Endothelial cell (in vitro differentiated cells): ENCODE measurements at places on chromosomes 12 and 14. TPM values are rescaled to one million over a fixed set of nuclear protein-coding genes. Genes with fewer than 3 reads are reported as not detected.
A peak's percentile ranks its signal among the peaks of the same experiment; 100 is the strongest.

Gene DENND5B
- total RNA-seq: 20.0 TPM

Gene ENTPD5
- total RNA-seq: 16.0 TPM

Gene SCNN1A
- total RNA-seq: 2.2 TPM

Gene PSMB11
- total RNA-seq: not detected

Gene LGR5
- total RNA-seq: 1.1 TPM

Gene INHBE
- total RNA-seq: not detected

- DNase-seq: peak; percentile 66
- H3K36me3 ChIP-seq: no peaks in the 10 kb centered on the region
- no peak overlapping the region for H3K27ac ChIP-seq
- peaks cover 4% of the 10 kb centered on the region for H3K27me3 ChIP-seq
- H3K4me3 ChIP-seq: no peak overlapping the region
Measured at GRCh38 chr14:102694530-102695166, 82.6 kb upstream of the TRAF3 start.

DNA sequence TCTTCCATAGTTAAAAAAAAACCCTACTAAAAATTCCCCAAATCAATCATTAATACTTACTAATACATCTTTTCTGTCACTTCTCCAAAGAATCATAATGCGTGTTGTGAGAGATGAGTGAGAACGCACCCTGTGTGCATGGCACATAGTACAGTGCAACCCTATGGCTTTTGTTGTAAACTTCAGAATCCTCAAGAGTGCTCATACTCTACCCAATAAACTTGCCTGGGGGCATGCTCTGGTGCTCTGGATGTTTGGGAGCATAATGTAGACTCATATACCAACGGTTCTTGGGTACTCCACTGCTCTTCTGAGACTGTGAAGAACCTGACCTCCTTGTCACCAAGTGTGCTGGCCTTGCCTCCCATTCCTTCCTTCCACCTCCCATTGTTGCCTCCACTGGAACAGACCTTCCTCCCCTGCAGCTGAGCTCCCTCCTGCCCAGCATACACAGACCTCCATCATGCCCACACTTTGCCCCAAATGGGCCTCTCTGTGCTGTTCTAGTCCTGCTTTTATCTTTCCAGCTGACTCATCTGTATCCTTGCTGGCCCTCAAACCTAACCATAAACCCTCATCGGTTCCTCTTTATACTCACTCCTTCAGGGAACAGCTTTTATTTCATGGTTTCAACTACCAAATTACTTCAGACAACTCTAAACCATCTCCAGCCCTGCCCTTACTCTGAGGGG lies 8.9 kb downstream of the DCP1B start:
- peaks cover 13% of the 10 kb centered on the region for H3K36me3 ChIP-seq
- no peak overlapping the region for H3K4me3 ChIP-seq
- H3K27me3 ChIP-seq: peaks cover 2% of the 10 kb centered on the region
- no peak overlapping the region for H3K27ac ChIP-seq
- peaks cover 5% of the 10 kb centered on the region for H3K4me1 ChIP-seq

DNA sequence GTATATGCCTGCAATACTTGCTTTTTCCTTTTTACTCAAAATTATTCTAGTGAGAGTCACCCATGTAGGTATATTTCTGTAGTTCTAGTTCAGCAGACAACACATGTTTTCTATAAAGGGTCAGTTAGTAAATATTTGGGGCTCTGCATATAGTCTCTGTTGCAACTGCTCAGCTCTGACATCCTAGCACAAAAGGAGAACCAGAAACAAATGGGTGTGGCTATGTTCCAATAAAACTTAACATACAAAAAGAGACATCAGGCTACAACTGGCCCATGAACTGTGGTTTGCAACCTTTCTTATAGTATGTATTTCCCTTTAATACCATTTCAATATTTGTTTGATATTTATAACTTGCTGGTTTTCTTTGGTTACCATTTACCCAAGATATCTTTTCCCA lies 11.9 kb downstream of the NT5DC3 start:
- no peak overlapping the region for H3K27ac ChIP-seq
- H3K4me3 ChIP-seq: no peak overlapping the region
- no peak for DNase-seq
- no peaks in the 10 kb centered on the region for H3K36me3 ChIP-seq
- H3K4me1 ChIP-seq: peaks cover 2% of the 10 kb centered on the region

- H3K27me3 ChIP-seq: no peaks in the 10 kb centered on the region
- H3K27ac ChIP-seq: no peak overlapping the region
Measured at GRCh38 chr12:114779186-114779585, 95.2 kb upstream of the TBX3 start.

DNA sequence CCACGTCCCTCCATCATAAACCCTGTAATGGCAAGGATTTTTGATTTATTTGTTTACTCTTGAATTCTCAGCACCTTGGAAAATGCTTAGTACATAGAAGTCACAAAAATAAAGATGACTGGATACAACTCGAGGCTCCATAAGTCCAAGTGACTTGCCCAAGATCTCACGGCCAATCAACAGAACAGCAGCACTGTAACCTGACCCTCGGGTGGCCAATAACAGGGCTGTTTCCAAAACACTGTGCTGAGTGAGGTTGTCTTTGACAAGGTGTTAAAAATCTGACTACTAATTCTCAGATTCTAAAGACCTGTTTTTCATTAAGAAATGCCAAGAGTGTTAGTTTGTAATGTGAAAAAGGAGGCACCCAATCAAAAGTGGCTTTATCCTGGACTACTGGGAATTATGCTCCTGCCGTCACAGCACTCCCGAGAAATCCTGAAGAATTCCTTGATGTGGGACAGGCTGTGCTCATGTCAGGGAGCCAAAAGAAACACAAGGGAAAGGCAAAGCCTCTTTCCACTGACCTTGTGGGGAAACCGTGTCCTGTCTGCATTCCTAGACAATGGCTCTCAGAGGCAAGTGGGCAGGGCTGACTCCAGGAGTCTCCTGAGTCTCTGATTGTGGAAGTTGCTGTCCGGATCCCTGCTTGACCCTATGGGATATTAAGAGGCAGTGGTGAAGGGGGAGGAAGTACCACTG lies 204.7 kb upstream of the PELI2 start:
- H3K36me3 ChIP-seq: no peaks in the 10 kb centered on the region
- H3K4me1 ChIP-seq: peaks cover 4% of the 10 kb centered on the region
- DNase-seq: no peak

DNA sequence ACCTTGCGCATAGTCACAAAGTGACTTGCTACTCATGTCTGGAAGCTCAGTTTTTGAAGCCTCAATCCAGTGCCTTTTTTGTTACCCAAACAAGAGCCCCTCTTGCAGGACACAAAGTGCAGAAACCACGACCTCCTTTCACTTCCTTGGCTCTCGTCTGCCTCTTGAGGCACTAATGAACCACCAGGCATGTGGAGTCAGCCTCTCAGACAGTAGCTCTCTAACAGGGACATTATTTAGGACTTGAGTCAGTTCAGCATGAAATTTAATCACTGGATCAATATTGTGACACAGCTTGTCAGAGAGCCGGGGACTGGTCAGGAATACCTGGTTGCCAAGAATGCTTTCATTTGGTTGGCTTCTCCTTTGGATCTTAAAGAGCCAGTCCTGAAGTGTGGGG lies 46.7 kb downstream of the HSPB8 start:
- no peaks in the 10 kb centered on the region for H3K36me3 ChIP-seq
- no peaks in the 10 kb centered on the region for H3K4me1 ChIP-seq
- no peak for DNase-seq
- H3K4me3 ChIP-seq: no peak overlapping the region

GRCh38 chr14:55448141-55448614 lies 7.8 kb upstream of the TBPL2 start:
- H3K4me1 ChIP-seq: no peaks in the 10 kb centered on the region
- no peak overlapping the region for H3K27ac ChIP-seq
- no peaks in the 10 kb centered on the region for H3K27me3 ChIP-seq
- no peak overlapping the region for H3K4me3 ChIP-seq
- no peak for DNase-seq

- H3K4me3 ChIP-seq: peak within 1 kb of the TSS; percentile 90
- peaks cover 31% of the 10 kb centered on the region for H3K4me1 ChIP-seq
Measured at GRCh38 chr12:122895704-122896636, at the start of gene VPS37B. Gene VPS37B (minus strand): TSS chr12:122896124. CDS start chr12:122896062, 62 bp downstream.

- no peaks in the 10 kb centered on the region for H3K27me3 ChIP-seq
- no peaks in the 10 kb centered on the region for H3K36me3 ChIP-seq
- no peaks in the 10 kb centered on the region for H3K4me1 ChIP-seq
- H3K4me3 ChIP-seq: no peak overlapping the region
- H3K27ac ChIP-seq: no peak overlapping the region
Measured at GRCh38 chr12:94240171-94240570, 91.8 kb downstream of the PLXNC1 start.

DNA sequence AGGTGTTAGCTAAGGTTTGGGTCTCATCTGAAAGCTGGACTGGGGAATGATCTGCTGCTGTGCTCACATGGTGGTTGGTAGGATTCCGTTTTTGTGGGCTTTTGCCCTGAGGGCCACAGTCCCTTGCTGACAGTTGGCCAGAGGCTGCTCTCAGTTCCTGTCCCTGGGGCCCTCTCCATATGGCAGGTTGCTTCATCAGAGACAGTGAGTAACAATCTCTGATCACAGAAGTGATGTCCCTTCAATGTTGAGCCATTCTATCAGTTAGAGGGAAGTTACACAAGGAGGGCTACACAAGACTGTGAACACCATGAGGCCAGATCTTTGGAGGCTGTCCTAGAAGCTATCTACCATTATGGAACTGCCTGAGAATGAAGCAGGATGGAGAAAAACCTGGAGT lies 137.2 kb downstream of the AACS start:
- H3K4me1 ChIP-seq: no peaks in the 10 kb centered on the region
- no peak overlapping the region for H3K27ac ChIP-seq
- no peaks in the 10 kb centered on the region for H3K36me3 ChIP-seq
- no peak overlapping the region for H3K4me3 ChIP-seq

DNA sequence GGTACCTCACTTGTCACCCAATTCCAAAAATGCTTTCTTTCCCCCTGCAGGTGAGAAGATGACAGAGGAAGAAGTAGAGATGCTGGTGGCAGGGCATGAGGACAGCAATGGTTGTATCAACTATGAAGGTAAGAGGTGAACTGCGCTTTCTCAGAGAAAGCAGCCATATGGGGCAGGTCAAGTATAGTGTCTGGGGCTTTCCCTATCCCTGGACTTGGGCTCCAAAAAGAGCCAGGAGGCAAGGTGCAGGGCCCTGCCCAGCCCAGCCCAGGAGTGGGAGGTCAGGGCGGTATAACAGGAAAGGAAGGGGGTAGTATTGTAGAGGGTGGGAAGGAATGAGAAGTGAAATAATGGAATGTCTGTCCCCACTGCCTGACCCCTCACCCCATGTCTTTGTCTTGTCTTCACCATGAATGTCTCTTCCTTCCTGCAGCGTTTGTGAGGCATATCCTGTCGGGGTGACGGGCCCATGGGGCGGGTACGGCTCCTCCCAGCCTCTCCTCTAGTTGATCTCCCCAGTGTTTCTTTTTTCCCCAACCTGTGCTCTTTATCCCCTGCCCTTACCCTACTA lies 2.1 kb downstream of the MYL6 start:
- peaks cover 41% of the 10 kb centered on the region for H3K4me1 ChIP-seq
- peak; percentile 37 for DNase-seq
- peaks cover 64% of the 10 kb centered on the region for H3K36me3 ChIP-seq
- H3K27ac ChIP-seq: peak overlapping the region; percentile 100
- peaks cover 60% of the 10 kb centered on the region for H3K27me3 ChIP-seq

GRCh38 chr12:89433634-89434033 lies 81.3 kb upstream of the DUSP6 start:
- H3K4me3 ChIP-seq: no peak overlapping the region
- H3K4me1 ChIP-seq: no peaks in the 10 kb centered on the region
- no peak for DNase-seq
- peaks cover 1% of the 10 kb centered on the region for H3K27me3 ChIP-seq
- peaks cover 13% of the 10 kb centered on the region for H3K36me3 ChIP-seq

GRCh38 chr14:50398189-50398580 lies 1.5 kb upstream of the CDKL1 start:
- no peaks in the 10 kb centered on the region for H3K36me3 ChIP-seq
- DNase-seq: no peak
- peaks cover 26% of the 10 kb centered on the region for H3K4me1 ChIP-seq
- H3K27me3 ChIP-seq: peaks cover 4% of the 10 kb centered on the region
- no peak overlapping the region for H3K27ac ChIP-seq
